ENCODE measurements at places on chromosomes 16 and 17.

DNA sequence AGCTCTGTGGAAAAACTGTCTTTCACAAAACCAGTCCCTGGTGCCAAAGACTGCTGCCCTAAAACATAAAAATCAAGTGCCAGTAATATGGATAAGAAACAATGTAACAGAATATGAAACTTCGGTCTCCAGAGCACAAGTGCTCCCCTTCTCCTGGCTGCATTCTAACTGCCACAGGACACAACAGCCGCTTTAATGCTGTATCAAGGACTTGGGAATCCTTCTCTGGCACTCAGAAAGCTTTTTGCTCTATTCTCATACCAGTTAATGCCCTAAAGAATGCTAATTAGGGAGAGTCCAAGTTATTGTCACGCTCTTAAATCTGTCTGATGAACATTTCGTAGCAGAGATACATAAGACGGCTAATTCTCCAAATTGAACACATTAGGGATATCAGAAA, 90.9 kb downstream of the PARN start:
- no peak for DNase-seq

DNA sequence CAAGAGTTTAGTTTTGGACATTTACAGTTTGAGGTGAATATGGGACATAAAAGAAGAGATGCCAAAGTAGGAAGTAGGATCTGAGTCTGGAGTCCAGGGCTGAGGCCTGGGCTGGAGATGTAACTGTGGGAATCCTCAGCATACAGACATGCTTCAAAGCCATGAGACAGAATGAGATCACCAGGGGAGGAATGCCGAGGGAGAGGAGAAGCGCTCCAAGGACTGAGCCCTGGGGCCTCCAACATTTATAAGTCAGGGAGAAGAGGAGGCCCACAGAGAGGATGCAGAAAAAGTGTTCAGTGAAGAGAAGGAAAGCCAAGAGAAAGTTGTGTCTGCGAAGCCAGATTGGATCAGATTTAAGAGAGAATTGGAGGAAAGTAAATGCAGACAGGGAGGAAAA, 277.5 kb upstream of the MYOCD start:
- DNase-seq: no peak

- DNase-seq: no peak
Measured at GRCh38 chr16:54178478-54178976, 108.1 kb downstream of the IRX3 start.

GRCh38 chr17:2058586-2059546, 4.0 kb downstream of the HIC1 start:
- DNase-seq: no peak

GRCh38 chr17:28861393-28862203, 6.8 kb downstream of the ERAL1 start:
- no peak for DNase-seq

All from A673 (cell line).